ENCODE measurements at places on chromosomes 13 and 19. TPM values are rescaled to one million over a fixed set of nuclear protein-coding genes. Genes with fewer than 3 reads are reported as not detected.

DNA sequence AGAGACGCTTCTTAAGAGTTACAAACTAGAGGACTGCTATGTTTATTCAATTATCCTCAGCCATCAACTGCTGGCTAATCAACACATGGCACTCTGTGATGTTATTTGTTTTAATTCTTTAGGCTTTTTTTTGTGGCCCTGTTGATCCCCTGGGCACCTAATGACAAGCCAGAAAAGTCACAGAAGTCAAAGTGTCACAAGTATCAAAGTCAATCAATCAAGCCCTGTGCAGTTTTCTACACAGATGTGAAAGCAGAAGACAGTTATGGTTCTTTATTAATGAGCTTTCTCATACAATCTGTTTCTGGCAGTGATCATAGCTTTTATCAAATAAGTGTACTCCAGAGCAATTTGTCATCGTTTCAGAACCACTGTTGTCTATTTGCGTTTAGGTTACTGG lies 34.3 kb downstream of the MYO16 start:
- no peak for DNase-seq

ZNF527 gene
- 12.7 TPM for total RNA-seq

- DNase-seq, result peak; percentile 18
Measured at GRCh38 chr19:12647490-12648071, 19.0 kb downstream of the MAN2B1 start.

DNA sequence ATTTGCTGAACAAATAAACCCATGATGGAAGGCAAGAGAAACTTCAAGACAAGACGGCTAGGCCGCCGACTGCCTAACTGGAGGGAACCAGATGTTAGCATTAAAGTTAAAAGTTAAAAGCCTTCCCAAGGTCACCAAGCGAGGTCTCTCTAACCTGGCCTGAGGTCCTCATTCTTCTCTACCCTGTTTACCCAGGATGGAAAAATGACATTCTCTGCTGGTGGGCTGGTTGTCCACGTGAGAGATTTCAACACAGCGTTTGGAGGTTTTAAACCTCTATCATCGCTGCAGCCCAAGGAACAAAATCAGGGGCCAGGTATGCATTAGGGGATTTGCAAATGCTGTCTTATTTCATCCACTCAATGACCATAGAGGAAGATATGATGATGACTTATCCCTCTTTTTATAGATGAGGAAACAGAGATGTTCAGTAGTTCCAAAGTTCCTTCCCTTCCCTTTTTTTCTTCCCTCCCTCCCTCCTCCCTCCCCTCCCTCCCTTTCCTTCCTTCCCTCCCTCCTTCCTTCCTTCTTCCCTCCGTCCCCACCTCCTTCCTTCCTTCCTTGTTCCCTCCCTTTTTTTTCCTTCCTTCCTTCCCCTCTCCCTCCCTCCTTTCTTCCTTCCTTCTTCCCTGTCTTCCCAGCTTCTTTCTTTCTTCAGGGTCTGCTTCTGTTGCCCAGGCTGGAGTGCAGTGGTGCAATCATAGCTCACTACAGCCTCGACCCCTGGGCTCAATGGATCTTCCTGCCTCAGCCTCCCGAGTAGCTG lies 79.7 kb downstream of the INSR start:
- DNase-seq, result no peak

DNA sequence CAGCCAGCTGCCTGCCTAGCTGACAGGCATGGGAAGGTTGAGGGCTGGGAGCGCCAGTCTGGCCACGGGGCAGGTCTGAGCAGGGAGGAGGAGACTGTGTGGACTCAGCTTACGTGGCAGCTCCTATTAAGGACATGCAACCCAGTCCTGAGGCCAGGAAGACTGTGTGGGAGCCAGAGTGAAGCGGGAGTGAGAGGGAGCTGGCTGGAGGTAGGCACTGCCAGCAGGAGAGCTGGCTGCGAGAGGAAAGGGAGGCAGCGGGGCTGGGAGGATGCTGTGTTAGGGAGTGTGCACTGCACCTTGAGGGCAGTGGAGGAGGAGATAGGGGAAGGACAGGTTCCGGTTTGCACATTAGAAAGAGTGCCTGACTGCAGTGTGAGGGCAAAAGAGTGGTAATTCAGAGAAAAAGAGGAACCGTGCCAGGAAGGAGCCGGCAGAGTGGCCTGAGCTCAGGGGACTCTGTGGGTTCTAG lies 99.2 kb downstream of the SLC7A1 start:
- DNase-seq, result no peak

DNA sequence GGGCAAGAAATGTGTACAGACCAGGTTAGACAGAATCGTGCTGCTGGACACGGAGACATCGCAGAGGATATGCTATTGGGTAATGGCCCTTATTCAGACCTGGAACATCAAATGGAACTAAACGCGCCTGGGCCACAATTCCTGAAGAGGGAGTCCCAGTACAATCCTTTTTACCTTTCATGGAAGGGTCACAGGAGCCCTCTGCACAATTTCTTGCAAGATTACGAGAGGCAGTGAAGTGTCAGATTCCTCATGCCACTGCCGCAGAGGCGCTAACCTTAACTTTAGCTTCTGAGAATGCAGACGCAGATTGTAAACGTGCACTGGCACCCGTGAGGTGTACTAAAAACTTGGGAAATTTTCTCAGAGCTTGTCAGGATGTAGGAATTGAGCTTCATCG lies 18.1 kb downstream of the CLEC4M start:
- no peak for DNase-seq

All from CD4-positive, alpha-beta memory T cell (primary cell).